ENCODE measurements at places on chromosomes 2 and 18.

- DNase-seq = no peak
Measured at GRCh38 chr18:53025247-53025646, 685.2 kb downstream of the DCC start.

DNA sequence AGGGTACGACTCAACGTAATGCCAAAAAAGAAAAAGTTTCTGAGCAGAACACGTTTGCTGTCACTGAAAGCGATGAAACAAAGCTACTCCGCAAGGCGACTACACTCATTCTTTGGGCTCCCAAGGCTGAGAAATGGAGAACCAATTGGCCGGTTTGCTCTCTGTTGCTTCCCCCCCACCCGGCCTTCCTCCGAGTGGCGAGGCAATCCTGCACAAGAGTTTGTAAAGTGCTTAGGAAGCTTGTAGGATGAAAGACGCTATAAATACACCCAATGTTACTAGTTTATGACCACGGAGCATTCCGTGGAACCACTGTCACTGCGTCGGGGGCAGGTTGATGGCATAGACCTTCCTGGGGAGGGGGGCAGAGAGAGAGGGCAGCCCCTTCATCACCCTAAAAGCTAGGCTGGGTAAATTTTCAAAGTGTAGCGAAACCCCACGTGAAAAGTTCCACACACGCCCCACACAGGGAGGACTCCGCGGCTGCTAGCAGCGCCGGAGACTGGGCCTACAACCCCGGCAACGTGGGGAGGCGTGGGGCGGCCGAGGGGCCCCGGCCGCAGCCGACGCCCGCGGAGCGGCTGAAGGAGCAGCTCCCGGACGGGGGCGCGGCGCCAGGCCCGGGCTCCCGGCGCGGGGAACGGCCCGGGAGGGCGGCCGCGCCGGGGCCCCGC lies 915 bp downstream of the CUL3 start:
- DNase-seq = peak; percentile 72

- no peak for DNase-seq
Measured at GRCh38 chr2:54569745-54570301, 113.7 kb downstream of the SPTBN1 start.

- DNase-seq = no peak
Measured at GRCh38 chr2:9179572-9180201, 26.9 kb upstream of the ASAP2 start.

DNA sequence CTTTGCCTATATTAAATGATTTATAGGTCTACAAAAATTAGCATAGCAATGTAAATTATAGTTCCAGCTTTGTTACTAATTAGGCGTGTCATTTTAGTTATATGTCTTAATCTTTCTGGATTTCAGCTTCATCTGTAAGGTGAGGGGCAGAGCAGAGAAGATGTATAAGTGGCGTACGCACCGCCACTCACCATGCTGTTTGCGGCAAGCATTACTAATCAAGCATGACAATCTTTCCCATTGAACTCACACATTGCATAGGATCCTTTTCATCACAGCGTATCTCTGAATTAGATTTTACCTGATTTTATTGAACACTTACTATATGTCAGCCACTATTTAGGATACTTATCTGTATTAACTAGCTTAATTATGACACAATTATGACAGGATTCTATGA lies 183.6 kb upstream of the DLGAP1 start:
- no peak for DNase-seq

DNA sequence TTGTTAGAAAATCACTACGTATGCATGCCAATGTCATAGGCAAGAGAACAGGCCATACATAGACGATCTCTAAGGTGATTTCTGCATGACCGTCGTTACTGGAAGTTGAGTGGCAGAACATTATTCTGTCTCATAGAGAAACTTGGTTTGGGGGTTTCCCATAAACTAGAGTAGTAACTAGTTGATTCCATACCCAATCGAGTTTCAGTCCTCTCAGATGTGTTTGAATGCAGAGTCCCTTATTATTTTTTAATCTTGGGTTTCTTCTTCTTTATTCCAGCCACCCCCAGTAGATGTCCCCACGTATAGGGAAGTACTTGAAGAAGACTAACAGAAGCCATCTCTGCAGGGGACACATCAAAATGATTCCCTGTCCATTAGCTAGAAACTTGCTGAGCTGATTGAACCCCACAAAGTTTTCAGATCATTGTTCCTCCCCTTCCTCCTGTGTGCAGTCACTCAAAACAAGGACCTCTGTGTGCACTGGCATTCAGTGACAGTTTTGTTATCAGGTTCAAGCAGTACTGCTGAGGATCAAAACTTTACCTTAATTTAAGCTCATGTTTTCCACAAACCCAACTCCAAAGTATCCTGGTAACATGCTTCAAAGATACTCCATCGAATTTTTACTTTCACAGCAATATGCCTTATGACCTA lies 68.4 kb upstream of the CDCA7 start:
- peak; percentile 55 for DNase-seq

DNA sequence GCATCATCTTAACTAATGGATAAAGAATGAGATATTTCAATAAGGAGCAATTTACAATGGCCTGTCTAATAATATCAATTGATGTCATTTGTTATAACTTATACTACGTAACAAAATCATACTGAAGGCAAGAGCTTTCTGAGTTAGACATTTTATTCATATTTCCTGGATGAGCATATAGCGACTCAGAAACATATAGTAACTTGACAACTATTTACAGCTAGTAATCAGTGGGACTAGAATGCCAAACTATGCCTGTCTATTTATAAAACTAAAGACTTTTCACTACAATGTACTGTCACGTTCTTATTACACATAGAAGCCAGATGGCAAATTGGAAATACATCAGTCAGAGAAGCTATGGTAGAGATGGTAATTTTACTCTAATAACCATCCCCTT lies 766.2 kb upstream of the TMEFF2 start:
- no peak for DNase-seq

- no peak for DNase-seq
Measured at GRCh38 chr2:205495819-205496218, 186.5 kb upstream of the NRP2 start.

- DNase-seq = peak; percentile 68
Measured at GRCh38 chr2:88187038-88187676, 17.0 kb downstream of the THNSL2 start.

GRCh38 chr2:74495440-74495839 lies 4.0 kb downstream of the LBX2 start:
- no peak for DNase-seq

DNA sequence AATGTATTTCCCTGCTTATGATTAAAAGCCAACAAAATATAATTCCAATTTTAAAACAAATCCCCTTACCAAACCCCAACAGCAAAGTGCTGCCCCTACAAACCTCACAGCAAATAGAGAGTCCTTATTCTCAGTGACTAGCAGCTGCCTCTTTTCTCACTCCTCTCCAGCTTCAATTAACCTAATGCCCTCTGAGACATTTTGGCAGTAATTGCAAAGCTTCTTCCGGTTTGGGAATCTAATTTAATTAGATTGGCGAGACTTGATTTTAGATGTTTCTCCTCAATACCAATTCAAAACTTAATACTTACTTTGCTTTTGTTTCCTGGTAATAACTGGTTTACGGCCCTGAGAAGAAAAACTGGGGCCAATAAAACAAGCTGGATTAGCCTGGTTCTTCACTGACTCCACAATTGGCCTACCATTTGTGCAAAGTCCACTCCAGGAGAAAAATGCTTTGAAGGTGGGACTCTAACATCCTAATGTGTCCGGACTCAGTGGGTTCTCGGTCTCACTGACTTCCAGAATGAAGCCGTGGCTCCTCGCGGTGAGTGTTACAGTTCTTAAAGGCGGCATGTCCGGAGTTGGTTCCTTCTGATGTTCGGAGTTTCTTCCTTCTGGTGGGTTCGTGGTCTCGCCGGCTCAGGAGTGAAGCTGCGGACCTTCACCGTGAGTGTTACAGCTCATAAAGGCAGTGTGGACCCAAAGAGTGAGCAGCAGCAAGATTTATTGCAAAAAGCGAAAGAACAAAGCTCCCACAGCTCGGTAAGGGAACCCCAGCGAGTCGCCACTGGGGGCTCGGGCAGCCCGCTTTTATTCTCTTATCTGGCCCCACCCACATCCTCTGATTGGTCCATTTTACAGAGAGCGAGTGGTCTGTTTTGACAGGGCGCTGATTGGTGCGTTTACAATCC lies 52.8 kb downstream of the SLC35F5 start:
- no peak for DNase-seq

DNA sequence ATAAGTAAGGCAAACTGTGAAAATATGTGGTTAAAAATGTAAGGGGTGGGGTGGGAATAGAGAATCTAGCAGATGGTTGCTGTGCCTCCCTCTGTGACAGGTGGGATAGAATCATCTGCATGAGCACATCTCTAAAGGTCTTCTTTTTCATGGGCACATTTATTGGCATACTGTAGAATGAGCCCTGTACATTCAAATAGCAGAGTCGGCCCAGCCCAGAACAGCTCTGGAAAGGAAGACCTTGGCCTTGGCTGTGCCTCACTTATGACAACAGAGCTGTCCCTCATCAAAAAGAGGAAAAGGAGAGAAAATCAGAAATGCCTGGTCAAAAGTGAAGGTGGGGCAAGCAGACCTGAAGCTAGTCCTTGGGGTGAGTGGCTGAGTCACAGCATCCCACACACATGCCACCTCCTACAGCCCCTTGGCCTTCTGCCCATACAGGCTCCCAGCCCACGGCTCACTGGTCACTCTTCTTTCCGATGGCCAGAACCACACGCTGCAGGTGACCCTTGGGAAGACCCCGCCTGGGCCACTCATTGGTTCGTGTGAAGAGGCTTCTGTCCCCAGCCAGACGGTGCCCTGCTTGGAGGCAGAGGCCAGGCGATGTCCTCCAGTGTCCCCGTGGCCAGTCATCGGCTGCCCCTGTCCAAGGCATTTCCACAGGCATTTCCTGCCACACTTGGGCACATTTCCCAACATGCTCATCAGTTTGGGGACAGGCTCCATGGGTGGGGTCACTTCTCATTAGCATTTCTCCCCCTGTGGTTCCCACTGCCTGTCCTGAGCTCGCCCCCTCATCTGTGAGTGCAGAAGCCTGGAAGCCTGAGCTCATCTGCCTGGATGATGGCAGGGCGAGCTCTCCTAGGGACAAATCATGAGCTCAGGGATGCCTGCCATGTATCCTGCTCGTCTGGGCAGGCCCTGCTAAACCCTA lies 113.6 kb downstream of the MCFD2 start:
- DNase-seq = no peak

DNA sequence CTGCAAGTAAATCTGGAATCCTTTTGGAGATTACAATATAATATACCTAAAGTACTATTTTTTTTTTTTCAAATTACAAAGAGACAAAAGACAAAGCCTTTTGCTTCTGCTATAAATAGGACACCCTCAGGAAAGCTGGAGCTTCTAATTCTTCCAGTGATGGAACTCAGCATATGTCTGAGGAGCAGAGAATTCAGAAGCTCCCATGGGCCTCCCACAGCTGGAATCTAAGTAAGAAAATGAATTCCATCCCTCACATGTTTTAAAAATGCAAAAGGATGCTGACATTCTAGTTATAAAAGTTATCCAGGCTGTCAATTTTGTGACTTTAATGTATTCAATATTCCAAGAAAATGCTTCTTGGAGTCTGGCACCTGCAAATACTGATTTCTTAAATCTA lies 571.3 kb upstream of the LRRTM4 start:
- no peak for DNase-seq

DNA sequence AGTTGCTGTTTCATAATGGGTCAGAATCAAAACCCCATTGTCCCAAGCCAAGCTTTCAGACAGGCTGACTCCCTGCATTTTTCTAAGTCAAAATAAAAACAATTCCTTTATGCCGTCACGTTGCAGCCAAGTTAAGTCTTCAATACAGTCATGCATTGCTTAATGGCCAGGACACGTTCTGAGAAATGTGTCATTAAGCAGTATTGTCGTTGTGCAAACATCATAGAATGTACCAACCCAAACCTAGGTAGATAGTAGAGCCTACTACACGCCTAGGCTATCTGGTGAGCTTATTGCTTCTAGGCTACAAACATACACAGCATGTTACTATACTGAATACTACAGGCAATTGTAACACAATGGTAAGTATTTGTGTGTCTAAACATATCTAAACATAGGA lies 160.4 kb upstream of the FOSL2 start:
- no peak for DNase-seq

DNA sequence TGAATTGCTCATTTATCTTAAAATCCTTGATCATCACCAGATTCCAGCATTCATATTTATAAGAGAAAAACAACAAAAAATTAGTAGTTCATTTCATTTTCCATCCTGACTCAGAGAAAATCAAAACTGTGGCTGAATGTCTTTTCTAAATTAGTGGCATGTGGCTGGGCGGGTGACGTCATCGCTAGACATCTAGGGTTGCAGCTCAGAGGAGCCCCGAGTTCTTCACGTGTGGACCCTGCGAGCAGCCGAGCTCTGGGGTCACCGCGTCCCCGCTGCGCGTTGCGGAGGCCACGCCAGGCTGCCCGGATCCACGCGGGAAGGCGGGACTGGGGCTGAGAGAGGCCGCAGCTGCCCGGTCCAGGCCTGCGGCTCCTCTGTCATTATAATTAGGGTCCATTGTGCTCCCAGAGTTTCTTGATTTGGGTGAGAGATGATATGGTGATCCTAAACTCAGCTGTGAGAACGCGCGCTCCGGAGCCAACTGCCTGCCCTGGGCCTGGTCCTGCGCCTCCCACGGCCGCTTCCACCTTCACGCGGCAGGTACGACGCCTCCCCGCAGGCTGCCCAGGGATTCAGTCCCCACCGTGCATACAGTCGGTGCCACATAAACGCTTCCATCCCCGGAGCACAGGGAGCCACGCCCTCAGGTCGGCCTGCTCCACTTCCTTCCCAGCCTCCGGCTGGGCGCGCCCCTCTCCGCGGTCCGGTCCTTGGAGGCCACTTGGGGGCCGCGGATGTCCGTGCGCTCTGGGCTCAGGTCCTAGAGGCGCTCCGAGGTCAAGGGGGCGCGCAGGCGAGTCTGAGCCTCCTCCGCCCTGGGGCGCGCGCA lies 56.5 kb downstream of the TMEM18 start:
- DNase-seq = no peak

DNA sequence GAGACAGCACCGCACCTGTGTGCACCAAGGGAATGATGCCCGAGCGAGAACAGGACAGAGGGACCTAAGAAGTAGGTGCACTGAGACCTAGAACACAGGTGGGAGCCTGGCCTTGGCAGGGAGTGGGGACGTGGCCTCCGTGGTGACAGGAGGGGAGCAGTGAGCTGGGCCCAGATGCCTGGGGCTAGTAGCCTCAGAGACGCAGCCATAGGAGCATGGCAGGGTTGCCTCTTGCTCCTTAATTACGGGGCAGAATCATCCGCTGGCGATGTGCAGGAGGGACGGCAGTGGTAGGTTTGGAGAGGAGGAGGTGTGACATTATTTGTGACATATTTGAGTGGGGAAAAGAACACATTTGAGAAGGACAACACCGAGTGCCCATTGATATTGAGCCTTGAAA lies 57.0 kb upstream of the HPCAL1 start:
- no peak for DNase-seq

- no peak for DNase-seq
Measured at GRCh38 chr2:25187729-25188350, 19.5 kb upstream of the POMC start.

- peak; percentile 58 for DNase-seq
Measured at GRCh38 chr2:11330457-11331142, 13.8 kb downstream of the ROCK2 start.
